ENCODE measurements at places on chromosomes 3 and 15. TPM values are rescaled to one million over a fixed set of nuclear protein-coding genes. Genes with fewer than 3 reads are reported as not detected.
A peak's percentile ranks its signal among the peaks of the same experiment; 100 is the strongest.

DNA sequence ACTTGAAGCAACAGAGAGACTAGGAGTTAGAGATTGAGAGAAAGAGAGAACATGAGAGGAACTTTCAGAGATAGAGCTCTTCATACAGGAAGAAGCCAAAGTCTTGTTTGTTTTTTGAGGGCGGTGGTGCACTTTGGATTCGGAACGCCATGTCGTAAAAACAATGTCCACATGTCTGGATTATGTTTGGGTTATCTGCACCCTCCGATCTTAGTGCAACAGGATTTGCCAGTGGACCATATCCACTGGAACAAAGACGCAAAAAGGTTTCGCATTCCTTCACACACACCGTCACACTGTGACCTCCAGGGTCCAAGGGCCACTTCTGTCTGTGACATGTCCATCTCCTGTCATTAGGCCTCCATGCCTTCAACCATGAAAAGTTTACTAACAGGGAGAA is 141.8 kb upstream of the ATP11B start:
- DNase-seq: no peak

GRCh38 chr3:45064512-45065372 is 38.6 kb downstream of the CLEC3B start:
- peak; percentile 79 for DNase-seq

GRCh38 chr3:58955308-58955707 is 94.5 kb downstream of the CFAP20DC start:
- no peak for DNase-seq

Gene HRG
- total RNA-seq: not detected

Gene MAP6D1
- total RNA-seq: 2.3 TPM

Measured in cardiac septum (tissue), 1 donor.